ENCODE measurements at places on chromosomes 5 and 9.

DNA sequence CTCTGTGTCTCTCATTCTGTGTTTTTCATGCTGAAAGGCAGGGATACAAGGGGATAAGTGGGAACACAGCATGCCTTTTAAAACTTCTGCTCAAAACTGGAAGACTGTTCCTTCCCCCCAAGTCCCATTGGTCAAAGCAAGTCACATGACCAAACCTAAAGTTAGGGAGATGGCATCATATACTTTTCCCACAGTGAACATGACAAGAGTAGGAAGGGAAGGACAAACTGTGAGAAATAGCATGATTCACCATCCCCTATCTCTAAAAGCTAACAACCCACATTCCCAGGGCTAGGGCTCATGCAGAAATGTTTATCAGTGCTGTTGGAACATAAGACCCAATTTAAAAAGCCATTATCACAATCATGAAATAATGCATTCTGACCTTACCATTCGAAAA, 24.2 kb upstream of the SHISAL2B start:
- DNase-seq = peak; percentile 29

GRCh38 chr5:39654715-39655114, 229.9 kb upstream of the DAB2 start:
- DNase-seq = no peak

DNA sequence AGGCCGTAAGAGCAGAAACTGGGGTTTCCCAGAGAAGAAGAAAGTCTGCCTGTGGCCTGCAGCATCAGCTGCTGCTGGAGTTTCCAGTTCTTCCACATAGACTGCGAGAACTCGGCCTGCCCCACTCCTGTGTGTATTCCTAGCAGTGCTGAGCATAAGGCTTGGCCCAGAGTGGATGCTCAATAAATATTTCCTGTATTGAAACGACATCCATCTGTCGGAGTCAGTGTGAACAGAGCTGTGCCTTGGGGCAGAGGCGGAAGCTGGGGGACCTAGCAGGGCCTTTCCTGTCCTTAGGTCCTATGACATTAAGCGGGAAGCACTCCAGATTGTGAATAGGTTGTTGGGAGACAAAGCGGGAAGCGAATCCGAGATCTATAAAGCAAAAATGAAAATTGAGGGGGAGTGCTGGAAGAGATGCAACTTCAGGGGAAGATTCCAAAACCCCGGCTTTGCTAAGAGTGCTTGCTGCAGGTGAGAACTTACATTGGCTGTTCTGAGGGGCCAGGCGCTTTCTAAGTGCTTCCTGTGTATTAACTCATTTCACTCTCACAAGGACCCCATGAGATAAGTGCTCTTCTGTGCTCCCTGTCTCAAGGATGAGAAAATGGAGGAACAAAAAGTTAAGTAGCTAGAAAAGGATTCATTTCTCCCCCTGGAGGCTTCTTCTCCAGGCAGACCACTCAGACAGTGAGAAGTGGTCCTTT, 76.1 kb upstream of the CXCL14 start:
- DNase-seq = no peak

GRCh38 chr5:134125039-134126015, 10.8 kb downstream of the TCF7 start:
- peak; percentile 75 for DNase-seq

GRCh38 chr5:53167836-53168235, 58.3 kb upstream of the MOCS2 start:
- no peak for DNase-seq

DNA sequence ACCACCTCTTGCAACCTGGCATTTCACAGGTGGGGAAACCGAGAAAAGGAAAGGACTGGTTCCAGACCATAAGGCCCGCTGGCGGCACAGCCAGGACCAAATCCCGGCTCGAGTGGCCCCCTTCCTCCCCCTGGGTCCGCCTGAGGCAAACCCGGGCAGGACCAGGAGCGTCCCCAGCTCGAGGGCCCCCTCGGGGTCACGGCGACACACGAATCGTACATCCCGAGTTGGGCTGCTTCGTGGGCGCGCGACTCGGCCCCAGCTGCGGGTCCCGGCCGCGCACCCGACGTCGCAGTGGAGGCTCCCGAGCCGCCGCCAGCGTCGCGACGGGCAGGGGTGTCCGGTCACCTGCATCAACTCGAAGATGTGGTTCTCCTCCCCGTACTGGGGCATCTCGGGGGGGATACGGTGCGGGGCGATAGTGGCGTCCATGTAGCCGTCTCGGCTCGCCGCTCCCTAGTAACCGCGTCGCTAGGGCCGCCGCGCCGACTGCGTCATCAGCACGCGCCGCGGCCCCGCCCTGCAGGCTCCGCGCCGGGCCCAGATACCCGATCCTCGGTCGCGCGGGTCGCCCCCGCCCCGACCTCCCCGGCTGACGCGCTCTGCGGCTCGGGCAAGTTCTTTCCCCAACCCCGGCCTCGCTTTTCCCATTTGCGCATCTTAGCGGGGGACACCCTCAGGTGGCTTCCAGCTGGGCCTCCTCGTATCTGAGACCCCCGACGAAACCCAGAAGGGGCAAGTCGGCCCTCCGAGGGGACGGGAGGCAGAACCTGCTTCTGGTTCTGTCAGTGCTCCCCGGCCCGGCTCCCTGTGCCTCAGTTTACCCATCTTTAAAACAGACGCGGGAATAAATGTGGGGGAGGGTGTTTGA, at the start of gene AK8:
AK8 (minus strand) TSS at position 461 of the 871 bp plus-strand sequence; CDS start at position 432, 29 bp downstream.
- DNase-seq = no peak

- no peak for DNase-seq
These were observed 85.9 kb upstream of the SIMC1 start for GRCh38 chr5:176152191-176152929.

GRCh38 chr5:90224342-90224741, 185.2 kb downstream of the CETN3 start:
- DNase-seq = no peak

- no peak for DNase-seq
These were observed 169.0 kb upstream of the PANK3 start for GRCh38 chr5:168747987-168748777.

DNA sequence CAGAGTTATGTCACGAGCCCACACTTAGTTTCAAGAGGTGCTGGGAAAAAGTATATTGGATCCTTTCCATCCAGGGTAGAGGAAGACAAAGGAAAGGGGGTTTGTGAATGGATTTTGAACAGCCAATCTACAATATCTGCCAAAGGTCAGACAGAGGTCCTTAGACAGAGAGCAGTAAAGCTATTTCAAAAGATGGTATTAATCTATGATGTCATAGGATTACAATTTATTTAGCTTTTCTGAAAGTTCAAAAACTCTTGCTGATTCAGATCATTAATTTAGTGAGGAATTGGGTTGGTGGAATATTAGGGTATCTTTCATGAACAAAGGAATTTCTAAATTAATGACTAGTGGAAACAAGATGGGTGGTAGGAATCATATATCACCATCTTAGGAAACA, 126.9 kb downstream of the NTRK2 start:
- DNase-seq = no peak

DNA sequence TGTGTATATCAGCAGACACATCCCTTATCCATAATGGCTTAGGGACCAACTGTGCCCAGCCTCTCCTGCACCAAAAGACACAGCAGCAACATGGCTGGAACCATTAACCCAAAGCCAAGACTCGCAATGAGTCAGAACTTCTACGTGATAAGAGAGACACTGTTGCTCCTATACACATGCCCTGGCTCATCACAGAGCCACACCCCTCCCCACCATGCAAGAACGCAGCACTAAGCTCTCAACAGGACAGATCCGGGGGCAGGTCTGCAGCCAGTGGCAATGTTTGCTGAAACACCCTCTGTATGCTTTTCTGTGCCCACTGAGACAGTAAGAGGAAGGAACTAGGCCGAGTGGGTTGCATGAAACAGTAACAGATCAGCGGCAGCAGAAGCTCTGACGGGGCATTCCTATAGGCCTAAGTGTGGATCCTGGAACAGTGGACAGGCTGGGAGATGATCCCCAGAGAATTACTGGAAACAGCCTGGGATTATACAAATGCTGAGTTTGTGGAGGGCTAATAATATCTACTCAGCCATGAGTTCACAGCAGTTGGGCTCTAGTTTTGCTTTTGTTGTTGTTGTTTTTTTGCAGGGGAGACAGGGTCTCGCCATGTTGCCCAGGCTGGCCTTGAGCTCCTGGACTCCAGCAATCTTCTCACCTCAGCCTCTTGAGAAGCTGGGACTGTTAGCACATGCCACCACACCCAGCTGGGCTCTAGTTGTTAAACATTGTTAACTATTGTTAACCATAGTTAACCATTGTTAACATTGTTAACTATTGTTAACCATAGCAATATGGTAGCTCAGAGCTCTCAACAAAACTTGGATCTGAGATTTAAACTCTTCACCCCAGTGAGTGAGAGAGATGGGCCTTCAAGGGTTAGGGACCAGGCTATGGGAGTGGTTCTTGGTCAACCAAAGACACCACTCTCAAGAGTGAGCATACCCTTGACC, 41.0 kb downstream of the B4GALT1 start:
- DNase-seq = no peak

GRCh38 chr5:179438461-179438860, 93.2 kb upstream of the ADAMTS2 start:
- no peak for DNase-seq

GRCh38 chr9:21324047-21324446, 11.2 kb downstream of the KLHL9 start:
- DNase-seq = no peak
